ENCODE measurements at places on chromosomes 5 and 9.

GRCh38 chr9:137592767-137593166 is 2.5 kb upstream of the ZMYND19 start:
- DNase-seq = no peak

DNA sequence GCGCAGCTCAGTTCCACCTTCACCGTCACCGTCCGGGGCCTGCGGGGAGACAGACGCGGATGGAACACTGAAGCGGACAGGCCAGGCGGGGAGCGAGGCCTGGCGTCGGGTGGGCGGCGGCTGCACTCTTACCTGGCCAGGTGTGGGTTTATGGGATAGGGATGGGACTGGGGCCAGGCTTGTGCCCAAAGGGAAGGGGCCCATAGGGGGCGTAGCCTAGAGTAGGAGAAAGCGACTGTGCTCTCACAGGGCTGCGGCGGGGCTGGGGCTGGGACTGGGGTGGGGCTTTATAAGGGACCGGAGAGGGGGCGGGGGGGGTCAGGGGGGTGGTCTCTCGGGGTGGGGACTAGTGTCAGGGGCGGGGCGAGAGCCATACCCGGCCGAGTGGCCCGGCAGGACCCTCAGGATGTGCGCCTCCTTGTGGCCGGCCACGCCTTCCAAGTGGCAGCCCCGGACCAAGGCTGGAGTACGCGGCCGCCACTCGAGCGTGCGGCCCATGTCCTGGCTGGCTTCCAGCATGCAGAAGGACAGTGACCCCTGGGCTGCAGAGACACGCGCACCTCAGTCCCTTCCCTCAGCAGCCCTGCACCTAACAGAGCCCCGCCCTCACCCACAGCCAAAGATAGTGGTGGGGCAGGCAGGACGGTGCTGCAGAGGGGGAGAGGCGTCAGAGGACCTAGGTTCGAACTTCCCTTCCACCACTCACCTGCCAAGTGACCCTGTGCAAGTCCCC is 22.8 kb downstream of the FPGS start:
- no peak for DNase-seq

DNA sequence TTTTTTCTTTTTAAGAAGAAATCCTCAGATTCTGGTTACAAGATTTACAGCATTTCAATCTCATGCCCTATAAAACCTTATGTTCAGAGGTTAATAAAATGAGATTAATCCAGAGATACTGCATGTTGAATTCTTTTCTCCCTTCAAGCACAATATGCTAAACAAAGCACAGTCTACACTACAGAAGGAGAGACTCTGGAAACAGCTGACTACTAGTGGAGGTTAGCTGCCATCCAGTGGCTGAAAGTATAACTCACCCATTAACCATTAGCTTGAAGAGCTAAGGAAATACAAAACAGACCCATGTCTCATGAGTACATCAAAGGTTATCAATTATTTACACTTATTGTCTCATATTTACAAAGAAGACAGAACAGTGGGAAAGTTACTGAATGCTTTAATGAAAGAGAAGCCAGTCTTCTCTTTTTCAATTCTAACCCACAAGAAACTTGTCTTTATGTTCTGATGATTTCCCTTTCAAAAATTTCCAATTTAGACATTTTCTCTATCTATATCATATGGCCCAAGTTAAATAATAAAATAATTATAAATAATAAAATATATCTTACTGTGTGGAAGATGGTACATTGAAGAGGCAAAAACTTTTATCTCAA is 12.7 kb upstream of the DNAH5 start:
- peak; percentile 86 for DNase-seq

DNA sequence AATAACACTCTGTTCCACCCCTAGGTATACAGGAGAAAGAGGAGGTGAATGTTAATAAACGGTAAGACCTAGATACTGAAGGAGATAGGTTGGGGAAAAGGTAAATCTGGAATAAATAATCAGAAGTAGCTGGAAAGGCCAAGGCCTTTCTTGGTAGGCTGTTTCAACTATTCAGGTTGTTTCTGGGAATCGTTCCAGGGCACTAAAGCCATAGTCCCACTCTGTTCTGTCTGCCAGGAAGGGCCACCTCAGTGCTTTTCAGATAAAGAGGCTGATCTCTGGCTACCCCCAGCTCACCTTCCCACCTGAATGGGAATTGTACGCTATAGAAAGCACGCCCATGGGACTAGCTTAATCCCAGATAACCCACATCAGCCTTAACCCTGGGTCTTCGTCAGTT is 32.9 kb downstream of the DCAF12 start:
- no peak for DNase-seq

GRCh38 chr9:34644766-34645314 is 1.6 kb upstream of the GALT start:
- no peak for DNase-seq

- DNase-seq = no peak
These were observed 6.1 kb downstream of the IL31RA start for GRCh38 chr5:55857247-55857640.

DNA sequence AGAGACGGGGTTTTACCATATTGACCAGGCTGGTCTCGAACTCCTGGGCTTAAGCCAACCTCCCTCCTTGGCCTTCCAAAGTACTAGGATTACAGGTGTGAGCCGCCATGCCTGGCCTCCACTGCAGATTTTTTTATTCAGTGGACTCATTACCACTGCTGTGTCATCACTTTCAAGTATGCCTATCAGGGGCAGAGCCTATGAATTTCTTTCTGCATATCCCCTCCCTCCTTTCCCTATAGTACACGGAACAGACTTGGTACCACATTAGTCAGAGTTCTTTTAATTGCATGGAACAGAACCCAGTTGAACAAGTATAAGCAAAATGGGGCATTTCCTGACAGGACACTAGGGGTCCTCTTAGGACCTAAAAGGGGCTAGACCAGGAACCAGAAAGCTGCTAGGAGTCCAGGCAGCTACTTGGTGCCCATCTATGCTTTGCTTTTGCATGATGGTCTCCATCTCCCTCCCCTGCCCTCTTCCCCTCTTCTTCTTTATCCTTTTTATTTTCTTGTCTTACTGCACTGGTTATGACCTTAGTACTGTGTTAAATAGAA is 5.8 kb downstream of the BSPRY start:
- no peak for DNase-seq

DNA sequence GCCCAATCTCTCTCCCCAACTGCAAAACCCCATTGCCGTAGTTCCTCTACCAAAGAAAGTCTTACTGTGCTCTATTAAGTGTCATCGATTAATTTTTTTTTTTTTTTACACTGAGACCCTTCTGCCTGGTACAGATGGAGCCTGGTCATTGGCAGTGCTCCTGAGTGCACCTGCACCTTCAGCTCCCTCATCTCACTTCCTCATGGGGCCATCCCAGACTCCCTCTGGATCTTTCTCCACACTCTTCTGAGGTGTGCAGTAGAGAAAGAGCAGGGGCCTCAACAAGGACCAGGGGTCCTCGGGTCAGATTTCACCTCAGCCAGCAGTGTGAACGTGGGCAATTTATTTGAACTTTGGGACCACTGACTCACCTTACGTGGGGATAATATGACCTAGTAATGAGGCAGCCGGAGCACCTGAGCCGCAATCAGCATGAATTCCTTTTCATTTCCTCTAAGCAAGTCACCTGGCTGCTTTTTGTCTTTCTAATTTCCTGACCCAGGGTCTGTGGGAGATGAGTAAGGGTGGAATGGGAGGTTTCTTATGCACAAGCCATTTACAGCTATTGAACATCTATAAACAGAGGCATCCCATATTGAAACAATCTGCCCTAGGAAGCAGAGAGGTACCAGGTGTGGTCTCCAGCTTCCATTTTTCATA is 22.3 kb upstream of the GABRP start:
- no peak for DNase-seq

GRCh38 chr9:1267581-1267980 is 217.4 kb downstream of the DMRT2 start:
- DNase-seq = peak; percentile 27

GRCh38 chr9:110487196-110487595 is 92.3 kb downstream of the SVEP1 start:
- DNase-seq = no peak

DNA sequence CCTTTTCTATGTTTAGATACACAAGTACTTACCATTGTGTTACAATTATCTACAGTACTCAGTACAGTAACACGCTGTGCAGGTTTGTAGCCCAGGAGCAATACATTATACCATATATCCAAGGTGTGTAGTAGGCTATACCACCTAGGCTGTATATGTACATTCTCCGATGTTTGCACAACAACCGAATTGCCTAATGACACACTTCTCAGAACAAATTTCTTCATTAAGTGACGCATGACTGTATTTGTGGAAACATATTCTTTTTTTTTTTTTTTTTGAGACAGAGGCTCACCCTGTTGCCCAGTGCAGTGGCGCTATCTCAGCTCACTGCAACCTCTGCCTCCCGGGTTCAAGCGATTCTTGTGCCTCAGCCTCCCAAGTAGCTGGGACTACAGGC is 4.0 kb upstream of the RAD23B start:
- no peak for DNase-seq

DNA sequence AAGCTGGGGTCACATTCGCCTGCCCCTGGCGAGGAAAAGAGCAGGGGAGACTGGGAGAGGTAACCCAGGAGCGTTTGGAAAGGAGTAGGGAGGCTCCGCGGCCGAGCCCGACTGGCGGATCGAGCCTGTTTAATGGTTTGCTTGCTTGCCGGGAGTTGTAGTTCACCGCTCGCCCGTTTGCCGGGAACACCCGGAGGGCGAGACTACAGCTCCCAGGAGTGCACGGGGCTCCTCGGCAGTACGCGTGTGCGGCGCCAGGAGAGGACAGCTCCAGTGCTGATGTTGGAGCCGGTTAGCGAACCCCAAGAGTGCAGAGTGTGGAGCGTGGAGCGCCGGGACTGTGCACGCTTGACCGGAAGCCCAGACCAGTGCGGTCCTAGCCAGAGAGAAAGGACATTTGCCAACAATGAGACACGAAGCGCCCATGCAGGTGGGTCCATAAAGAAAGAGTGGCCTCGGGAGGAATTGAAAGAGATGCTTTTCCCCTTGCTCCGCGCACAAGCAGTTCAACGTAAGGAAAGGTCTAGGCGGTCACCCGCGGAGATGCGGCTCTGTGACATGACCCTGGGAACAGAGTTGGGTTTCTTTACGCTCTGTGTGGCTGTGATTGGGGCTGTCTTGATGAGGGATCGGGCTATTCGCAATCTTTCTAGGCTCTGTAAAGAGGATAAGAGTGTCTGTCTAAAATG is at the start of gene RAB3C:
Gene RAB3C (plus strand): TSS at position 273 of the 689 bp plus-strand sequence. CDS start 134 bp downstream, at position 407.
- peak; percentile 87 for DNase-seq

All from NCI-H1105 treated with DMSO at 0.1 percent for 48 hours (cell line).